ENCODE measurements at places on chromosomes 4 and X.

- no peak for DNase-seq
Observed at GRCh38 chrX:14476205-14476604, 53.1 kb upstream of the GLRA2 start.

- no peak for DNase-seq
Observed at GRCh38 chrX:41184312-41184711, 99.1 kb downstream of the USP9X start.

- no peak for DNase-seq
Observed at GRCh38 chr4:142351958-142352357, 494.1 kb downstream of the INPP4B start.

DNA sequence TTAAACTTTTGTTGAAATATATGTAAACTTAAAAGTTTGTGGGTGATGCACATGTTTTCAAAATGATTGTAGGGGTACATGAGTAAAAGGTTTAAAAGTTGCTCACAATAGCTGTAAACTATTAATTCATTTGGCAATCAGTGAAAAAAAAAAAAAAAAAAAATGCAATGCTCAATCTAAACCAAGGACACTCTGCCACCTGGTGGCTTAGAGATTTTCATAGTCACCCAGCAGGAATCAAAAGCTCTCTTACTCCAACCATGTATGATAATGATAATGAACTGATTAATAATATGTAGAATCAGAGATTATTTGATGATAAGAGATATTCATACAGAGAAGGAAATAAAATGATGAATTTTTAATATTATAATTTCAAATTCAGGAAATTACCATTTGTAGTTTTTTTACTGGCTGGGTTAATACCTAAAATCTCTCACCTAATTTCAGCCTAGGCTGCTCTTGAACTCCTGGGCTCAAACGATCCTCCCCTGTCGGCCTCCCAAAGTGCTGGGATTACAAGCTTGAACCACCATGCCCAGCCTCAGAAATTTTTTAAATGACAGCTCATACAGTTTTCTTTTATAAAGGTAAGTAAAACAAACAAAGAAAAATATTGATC is 46.9 kb upstream of the SLC25A4 start:
- DNase-seq = no peak

GRCh38 chr4:184988611-184989010 is 29.7 kb upstream of the HELT start:
- no peak for DNase-seq

DNA sequence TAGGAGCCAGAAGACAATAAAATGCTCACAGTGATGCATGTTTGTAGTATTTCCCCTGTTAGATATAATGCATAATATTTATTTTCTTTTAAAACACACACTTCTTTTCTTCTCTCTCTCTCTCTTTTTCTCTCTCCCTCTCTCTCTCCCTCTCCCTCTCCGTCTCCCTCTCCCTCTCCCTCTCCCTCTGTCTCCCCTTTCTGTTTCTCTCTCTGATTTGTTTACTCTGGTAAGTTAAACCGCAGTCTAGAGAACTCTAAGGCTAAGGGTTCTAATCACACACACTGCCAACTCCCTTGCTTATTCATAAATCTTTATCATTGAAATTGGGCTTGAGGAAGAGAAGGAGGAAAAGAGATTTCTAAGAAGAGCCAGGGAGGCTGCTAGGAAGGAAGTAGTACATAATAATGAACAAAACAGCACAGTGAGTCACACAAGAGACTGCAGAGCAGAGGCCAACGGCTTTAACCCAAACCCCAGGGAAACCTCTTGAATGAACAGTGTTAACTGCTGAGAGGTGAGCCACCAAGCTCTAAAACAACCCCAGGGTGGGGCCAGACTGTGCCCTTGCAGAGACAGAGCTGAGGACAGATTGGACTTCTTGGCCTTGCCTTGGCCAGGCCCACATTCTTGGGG is 9.1 kb upstream of the PHOX2B start:
- DNase-seq = no peak

GRCh38 chr4:102527695-102528283 is 26.6 kb downstream of the NFKB1 start:
- no peak for DNase-seq

DNA sequence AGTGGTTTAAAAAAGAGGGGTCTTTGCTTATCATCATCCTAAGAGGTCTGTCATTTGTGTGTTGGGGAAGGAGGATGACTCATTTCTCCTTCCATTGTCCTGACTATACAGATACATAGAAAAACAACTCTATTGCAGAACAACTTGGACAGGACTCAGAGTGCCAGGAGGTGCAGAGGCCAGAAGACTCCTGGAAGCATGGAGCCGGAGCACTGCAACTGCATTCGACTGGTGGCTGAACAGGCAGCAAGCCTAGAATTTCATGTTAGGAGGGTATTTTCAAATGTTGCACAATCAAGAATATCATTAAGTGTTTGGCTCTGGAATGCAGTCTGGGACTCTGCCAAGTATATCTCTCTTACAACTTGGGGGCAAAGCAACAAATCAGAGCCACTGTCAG is 35.0 kb upstream of the MAML3 start:
- DNase-seq = no peak

All from naive thymus-derived CD8-positive, alpha-beta T cell (primary cell).